Calu3 (cell line): ENCODE measurements at places on chromosomes 4 and X. TPM values are rescaled to one million over a fixed set of nuclear protein-coding genes. Genes with fewer than 3 reads are reported as not detected.

- no peak for DNase-seq
These were observed 92.9 kb downstream of the EGF start for GRCh38 chr4:110005461-110006056.

GRCh38 chr4:8234715-8235114, 34.8 kb upstream of the HTRA3 start:
- no peak for DNase-seq

GRCh38 chr4:172995161-172995560, 173.4 kb upstream of the GALNT7 start:
- no peak for DNase-seq

DNA sequence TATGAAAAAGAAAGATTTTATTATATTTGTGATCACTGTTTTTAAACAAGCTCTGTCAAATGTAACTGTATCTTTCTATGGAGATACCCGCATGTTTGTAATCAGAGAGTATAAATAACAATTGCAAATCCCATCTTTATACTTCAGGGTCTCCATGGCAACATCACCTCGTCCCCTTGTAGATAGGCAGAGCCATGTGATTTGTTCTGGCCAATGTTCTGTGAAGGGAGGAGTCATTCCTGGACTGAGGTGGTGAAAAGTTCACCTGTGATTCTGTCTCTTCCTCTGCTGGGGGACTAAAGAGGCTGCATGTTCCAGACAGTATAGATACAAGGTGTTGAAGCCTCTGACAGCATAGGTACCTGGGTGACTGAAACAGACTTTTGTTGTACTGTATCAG, 45.6 kb upstream of the MED14 start:
- DNase-seq, result no peak

GRCh38 chr4:139374251-139374650, 72.0 kb upstream of the NDUFC1 start:
- DNase-seq, result no peak

DNA sequence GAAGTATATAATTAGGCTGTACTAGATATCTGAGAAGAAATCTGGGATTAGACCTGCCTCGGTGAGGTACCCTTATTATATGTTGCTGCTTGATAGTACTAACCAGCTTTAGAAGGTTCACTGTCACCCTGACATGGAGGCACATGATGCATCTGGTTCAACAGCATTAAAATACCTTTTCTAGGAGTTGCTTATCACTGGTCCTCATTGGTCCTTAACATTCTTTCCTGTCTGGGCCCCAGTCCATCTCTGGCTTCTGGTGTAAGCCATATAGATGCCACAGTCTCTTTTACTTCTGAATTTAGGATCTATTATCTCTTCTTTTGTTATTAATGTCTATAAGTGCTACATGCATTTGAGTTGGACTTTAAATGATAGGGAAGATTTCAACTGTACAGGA, 40.2 kb downstream of the GPRIN3 start:
- no peak for DNase-seq

- no peak for DNase-seq
These were observed 208.4 kb downstream of the COL25A1 start for GRCh38 chr4:109094056-109094455.

GRCh38 chrX:54415534-54416350, 24.5 kb upstream of the TSR2 start:
- DNase-seq, result no peak

DNA sequence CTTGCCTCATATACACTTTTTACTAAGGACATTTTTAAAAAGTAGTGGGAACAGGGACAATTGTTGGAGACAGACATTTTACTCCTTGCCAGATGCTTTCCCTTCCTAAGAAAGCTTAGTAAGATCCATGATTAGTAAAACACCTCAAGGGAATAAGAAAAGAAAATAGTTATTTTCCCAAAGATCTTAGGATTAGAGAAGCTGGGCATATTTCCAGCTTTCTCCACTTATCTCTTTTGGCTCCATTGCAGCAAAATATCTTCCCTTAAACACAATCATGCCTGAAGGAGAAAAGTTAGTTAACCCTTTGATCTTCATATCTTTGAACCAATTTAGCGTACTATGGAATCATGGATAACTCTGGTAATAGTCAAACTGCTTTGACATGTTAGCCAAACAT, 257.9 kb downstream of the PCDH18 start:
- DNase-seq, result no peak

DNA sequence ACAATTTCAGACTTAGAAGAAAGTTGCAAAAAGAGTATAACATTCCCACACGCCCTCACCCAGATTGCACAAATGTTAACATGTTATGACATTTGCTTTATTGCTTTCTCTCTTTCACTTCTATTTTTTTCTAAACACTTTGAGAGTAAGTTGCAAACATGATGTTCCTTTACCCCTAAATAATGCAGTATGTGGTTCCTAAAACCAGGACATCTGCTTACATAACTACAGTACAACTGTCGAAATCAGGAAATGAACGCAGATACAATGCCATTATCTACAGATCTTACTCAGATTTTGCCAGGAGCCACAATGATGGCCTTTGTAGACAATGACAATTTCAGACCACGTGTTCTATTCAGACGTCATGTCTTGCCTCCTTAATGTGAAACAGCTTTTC, 22.4 kb downstream of the SH3TC1 start:
- no peak for DNase-seq

- no peak for DNase-seq
These were observed 185.3 kb downstream of the CRLF2 start for GRCh38 chrX:1027133-1027532.

- no peak for DNase-seq
These were observed 38.4 kb upstream of the CLNK start for GRCh38 chr4:10722957-10723356.

DNA sequence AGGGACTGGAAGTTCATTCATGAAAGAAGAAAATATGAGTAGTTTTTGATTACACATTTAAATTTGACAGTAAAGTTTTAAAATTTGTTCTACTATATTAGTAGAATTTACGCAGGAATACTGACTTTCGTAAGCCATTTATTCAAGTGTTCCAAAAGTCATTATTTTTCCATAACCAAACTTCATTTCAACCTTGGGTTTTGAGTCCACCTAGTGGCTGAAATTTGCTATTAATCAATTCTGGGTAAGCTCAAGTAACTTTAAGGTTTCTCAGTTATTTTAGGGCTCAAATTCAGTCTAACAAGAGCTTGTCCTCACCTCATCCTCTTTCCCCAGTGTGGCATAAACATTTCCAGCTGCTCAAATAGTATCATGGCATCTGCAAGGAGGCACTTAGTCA, 175.4 kb downstream of the SH3BGRL start:
- DNase-seq, result peak; percentile 3

GRCh38 chr4:124386648-124387047, 325.9 kb downstream of the ANKRD50 start:
- no peak for DNase-seq

- DNase-seq, result no peak
These were observed 64.5 kb downstream of the TEC start for GRCh38 chr4:48205107-48205506.

GRCh38 chr4:99722006-99722405, 64.4 kb upstream of the C4orf54 start:
- DNase-seq, result no peak

GRCh38 chr4:90357117-90357710, 230.0 kb downstream of the CCSER1 start:
- DNase-seq, result no peak

DNA sequence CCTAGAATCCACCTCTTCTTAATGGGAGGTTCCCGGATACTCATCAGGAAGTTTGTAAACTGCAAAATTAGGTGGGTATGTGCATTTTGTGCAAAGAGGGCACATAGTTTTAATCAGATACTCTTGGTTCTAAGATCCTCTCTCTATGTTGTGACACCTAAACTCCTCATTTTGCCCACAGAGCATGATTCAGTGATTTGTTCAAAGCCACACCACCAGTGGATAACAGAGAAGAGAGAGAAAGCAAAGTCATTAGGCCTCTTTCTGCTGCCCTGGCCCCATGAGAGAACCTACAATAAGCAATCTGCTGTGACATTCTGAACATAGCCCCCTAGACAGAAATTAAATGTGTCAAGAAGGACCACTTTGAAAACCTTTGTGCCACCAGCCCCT, 72.3 kb upstream of the STIM2 start:
- DNase-seq, result no peak

DNA sequence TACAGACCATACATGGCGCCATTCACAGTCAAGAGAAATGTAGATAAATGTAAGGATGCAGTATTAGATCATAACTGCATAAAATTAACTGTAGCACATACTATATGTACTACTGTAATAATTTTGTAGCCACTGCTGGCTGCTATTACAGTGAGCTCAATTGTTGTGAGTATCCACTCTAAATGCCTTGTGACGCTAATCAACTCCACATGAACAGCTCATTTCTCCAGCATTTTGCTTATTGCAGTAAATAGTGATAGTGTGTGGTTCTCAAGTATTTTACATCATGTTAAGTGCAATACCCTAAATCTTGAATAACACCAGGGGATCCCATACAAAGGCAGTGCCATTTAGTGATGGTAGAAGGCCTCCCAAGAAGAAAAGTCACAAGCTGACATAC, 21.2 kb downstream of the FGFBP1 start:
- no peak for DNase-seq

GRCh38 chr4:171812665-171813525, at the start of gene GALNTL6:
Gene GALNTL6, plus strand, starts transcription at chr4:171813404.
- no peak for DNase-seq

GRCh38 chrX:30653415-30654131, at the start of gene GK:
Gene GK, plus strand, starts transcription at chrX:30653423. Its CDS starts 115 bp downstream, at chrX:30653538.
- DNase-seq, result peak; percentile 36

The LDOC1 gene
- not detected in 2 replicates for total RNA-seq

The OTC gene
- not detected in 2 replicates for total RNA-seq

The CXCL1 gene
- 212 and 414 TPM in 2 replicates for total RNA-seq

The MXRA5 gene
- 1.9 and 2.6 TPM in 2 replicates for total RNA-seq

The HSD17B13 gene
- not detected in 2 replicates for total RNA-seq

The GPR34 gene
- total RNA-seq, result not detected in 2 replicates

The CNKSR2 gene
- not detected in 2 replicates for total RNA-seq

The MRPL1 gene
- 24.1 and 29.3 TPM in 2 replicates for total RNA-seq

The IL15 gene
- total RNA-seq, result 4.4 and 4.6 TPM in 2 replicates
